ENCODE measurements at places on chromosomes 16 and 17.
A peak's percentile ranks its signal among the peaks of the same experiment; 100 is the strongest.

DNA sequence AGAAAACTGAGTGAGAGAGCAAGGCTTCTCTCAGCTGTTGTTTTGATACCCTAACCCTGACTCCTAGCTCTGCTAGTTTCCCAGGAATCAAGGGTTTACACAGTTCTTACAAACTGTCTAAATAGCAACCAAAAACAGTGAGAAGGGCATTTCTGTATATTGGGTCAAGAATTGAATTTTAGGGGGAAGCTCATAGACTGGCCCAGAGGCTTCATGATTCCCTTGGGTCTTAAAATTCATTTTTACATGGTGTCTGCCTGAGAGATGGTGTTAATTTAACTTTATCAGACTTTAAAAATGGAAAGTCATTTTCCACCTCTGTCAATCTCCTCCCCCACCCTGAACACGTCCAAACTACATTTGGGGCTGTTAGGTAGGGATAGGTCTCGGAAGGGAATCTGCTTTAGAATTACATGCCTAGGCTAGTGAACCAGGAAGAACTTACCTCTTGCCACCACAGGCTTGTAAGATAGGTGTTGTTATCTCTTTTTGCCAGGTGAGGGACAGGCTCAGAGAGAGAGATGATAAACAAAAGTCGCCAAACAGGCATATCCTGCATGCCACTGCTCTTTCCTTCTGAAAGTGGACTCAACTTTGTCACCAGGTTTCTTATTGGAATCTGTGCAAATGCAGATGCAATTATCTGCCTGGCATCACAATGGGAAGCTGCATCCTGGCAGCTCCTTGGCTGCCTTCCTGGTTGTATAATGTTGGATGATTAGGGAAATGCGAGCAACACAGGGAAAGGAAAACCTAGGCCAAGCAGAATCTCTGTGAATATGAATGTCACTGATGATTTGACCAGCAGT, 3.1 kb downstream of the PHAF1 start:
- DNase-seq = no peak

DNA sequence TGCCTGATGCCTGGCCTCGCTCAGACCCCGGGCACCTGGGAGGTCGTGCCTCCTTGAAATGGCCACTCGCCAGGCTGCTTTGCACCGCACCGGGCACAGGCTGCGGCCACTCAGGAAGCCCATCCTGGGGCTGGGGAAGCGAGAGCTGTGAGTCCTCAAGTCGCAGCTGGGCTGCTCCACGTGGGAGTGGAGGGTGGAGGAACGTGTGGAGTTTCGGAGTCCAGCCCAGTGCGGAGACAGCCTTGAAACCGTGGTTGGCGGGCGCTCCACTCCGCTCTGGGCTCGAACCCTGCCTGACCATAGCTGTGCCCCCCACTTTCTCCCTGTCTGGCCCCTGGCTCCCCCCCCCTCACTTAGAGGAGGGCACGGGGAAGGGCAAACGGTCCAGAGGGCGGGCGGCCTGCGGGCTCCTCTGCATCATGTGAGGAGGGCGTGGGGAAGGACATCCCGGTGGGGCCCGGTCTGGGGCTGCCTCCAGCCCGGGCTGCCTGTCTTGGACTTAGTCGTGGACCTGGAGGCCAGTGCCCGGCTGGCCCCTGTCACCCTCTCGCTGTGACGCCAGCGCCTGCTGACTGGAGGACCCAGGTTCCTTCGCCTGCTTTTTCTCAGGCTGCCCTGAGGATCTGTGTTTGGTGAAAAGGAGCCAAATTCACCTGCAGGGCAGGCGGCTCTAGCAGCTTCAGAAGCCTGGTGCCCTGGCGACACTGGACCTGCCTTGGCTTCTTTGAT, 2.5 kb downstream of the UBE2I start:
- DNase-seq = no peak

- no peak for DNase-seq
Observed at GRCh38 chr17:8887834-8888703, 20.6 kb upstream of the PIK3R6 start.

- DNase-seq = peak; percentile 69
Observed at GRCh38 chr17:28371245-28372202, at the start of gene SARM1. Gene SARM1 (plus strand): TSS chr17:28371694. CDS start chr17:28372033, 339 bp downstream.

DNA sequence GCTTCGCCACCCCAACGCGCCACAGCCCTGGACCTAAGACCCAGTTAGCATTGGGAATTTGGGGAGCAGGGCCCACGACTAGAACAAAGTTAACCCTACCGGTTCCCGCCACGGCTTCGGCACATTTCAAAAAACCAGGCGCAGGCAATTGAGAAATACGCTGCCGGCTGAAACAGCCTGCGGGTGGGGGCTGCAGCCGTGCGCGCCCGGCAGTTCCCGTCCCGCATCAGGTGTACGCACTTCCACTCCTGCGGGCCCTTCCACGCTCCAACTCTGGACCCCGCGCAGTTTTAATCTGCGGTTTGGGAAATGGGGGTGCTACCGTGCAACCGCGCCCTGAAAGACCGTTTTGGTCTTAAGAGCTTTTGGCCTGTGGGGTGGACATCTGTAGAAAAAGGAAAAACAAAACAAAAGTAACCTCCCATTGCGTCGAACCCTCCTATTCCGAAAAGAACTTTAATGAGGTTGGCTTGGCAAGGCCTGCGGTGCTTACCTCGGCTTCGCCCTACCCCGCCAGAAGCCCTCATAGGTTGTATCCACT, 7.1 kb downstream of the IRX5 start:
- DNase-seq = no peak

GRCh38 chr17:27456681-27457359, 572 bp downstream of the KSR1 start:
- DNase-seq = no peak

GRCh38 chr17:71759422-71760060, 361.3 kb upstream of the SOX9 start:
- DNase-seq = no peak

- no peak for DNase-seq
Observed at GRCh38 chr16:75921281-75921680, 195.0 kb upstream of the CPHXL start.

- no peak for DNase-seq
Observed at GRCh38 chr17:5011928-5012327, 14.2 kb downstream of the KIF1C start.

- DNase-seq = no peak
Observed at GRCh38 chr16:49854796-49855203, 1.1 kb downstream of the ZNF423 start.

DNA sequence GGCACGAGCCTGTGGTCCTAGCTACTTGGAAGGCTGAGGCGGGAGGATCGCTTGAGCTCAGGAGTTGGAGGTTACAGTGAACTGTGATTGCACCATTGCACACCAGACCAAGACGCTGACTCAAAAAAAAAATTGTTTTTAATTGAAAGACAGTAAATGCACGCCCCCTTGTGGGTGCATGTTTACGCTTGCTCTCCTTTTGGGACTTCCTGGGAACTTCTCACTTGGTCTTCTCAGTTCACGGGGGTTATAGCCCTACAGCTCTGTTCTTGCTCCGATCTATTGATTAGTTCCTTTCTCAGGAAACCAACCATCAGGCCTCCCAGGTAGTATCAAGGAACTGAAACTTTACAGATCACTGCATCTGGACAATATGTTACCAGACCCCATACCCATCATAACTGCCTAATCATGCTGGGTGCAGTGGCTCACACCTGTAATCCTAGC, 14.2 kb upstream of the RIPOR1 start:
- DNase-seq = no peak

GRCh38 chr17:74532115-74532514, 840 bp upstream of the CD300LB start:
- no peak for DNase-seq

DNA sequence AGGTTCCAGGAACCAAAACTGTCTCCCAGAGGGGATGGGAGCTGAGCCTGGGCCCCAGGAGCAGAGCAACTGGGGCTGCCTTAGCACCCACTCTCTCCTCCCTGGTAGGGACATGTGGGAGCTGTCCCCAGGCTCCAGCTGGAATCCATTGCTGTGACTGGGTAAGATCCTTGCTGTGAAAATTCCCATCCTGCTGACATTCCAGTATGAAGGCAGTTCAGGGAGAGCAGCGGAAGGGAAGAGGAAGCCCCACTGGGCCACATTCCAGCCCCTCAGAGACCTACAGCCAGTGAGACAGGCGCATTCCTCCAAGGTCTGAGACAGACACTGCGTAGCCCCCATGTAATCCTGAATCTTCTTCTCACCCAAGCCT, 24.2 kb downstream of the MYO18A start:
- no peak for DNase-seq

- DNase-seq = no peak
Observed at GRCh38 chr16:70784692-70785555, 16.0 kb downstream of the VAC14 start.

Measured in activated gamma-delta T cell (primary cell).